ENCODE measurements at places on chromosomes 4 and X. TPM values are rescaled to one million over a fixed set of nuclear protein-coding genes. Genes with fewer than 3 reads are reported as not detected.

The DOK7 gene
- not detected for total RNA-seq

The PPBP gene
- not detected for total RNA-seq

DNA sequence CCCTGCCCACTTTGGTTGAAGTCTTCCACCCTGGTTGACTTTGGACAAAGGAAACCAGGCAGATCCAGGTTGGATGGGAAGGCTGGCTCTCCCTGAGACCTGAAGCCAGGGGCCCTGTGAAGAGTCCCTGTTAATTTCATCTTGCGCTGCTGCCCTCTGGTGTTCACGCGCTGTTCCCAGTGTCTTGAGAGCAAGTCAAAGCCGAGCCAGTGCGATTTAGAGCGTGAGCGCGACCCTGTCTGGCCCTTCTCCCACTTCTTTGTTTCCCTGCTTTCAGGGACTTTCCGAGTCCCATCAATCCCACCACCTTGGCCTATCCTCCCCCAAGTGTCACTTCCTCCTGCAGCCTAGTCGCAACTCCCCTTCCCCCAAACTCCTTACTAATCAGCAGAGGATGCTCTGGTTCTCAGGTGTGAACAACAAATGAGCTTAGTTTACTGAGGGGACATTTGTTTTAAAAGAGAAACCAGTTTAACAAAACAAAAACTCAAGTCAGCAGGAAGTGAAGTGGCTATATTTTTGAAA lies 25.8 kb upstream of the CHRNA9 start:
- no peak overlapping the region for H3K4me3 ChIP-seq
- H3K4me1 ChIP-seq, result peaks cover 2% of the 10 kb centered on the region
- peak; percentile 45 for DNase-seq

The CCKAR gene
- not detected for total RNA-seq

GRCh38 chr4:180057299-180057721 lies 2185.9 kb upstream of the TENM3 start:
- DNase-seq, result no peak
- peak overlapping the region; percentile 61 for H3K4me3 ChIP-seq
- H3K27me3 ChIP-seq, result peaks cover 21% of the 10 kb centered on the region
- H3K36me3 ChIP-seq, result no peaks in the 10 kb centered on the region
- no peak overlapping the region for H3K27ac ChIP-seq
- H3K4me1 ChIP-seq, result peaks cover 10% of the 10 kb centered on the region

DNA sequence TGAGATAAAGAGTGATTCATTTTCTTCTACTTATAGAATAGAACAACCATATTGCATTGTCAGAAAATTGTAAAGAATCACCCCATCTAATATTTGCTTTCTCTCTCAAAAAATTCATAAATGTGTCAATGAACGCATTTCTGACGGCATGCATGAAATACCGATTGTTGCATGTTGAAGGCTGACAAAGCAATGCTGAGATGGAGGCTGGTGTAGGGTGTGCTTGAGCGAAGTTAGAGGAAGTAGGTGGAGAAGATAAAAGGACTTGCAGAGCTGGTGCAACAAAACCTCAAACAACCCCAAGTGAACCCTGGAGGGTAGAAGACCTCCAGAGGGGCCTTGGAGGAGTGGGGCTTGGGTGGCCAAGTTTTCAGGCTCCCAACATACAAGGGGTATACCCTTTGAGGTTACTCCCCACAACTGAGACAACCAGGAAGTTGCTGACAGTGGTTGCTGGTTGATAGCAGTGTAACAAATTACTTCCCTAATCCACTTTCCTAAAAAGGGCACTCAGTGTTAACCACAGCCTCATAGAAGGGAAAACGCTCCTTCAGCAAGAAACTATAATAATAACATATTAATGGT lies 452.7 kb downstream of the NLGN4X start:
- no peaks in the 10 kb centered on the region for H3K36me3 ChIP-seq
- no peak overlapping the region for H3K4me3 ChIP-seq
- H3K27ac ChIP-seq, result no peak overlapping the region

DNA sequence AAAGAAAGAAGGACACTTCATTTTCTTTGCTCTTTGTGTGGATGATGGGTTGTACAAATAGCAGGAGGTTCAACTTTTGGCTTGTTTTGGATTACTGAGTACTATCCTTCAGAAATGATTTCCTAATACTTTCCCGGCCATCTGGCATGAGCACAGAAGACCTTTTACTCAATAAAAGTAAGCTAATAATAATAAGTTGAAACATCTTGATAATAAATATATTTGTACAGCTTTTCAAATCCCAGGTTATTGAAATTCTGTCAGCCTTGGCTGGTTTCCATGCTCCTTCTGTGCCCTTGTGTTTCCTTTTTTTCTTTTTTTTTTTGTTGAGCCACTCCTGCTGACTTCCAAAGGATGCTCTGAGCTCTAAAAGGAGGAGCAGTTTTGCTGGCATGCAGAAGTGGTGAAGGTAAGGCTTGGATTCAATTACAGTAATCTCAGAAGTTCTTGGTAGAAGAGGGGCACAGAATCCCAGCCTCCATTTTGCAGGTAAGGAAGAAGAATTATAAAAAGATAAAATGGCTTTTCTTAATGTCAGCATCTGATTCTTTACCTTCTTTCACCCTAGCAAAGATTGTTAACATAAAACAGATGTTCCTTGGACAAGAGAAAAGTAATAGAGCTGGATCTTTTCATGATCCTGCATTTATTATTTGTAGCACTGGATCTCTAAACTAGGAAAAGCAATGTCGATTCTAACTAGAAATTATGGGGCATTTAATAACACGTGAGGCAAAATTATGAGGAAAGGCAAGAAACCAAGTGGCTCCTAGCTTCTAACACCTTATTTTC lies 31.9 kb downstream of the REPS2 start:
- no peak overlapping the region for H3K4me3 ChIP-seq
- H3K27me3 ChIP-seq, result no peaks in the 10 kb centered on the region
- no peak overlapping the region for H3K27ac ChIP-seq
- no peak for DNase-seq
- H3K4me1 ChIP-seq, result no peaks in the 10 kb centered on the region

- H3K27ac ChIP-seq, result no peak overlapping the region
- H3K4me3 ChIP-seq, result no peak overlapping the region
- DNase-seq, result no peak
- no peaks in the 10 kb centered on the region for H3K36me3 ChIP-seq
Measured at GRCh38 chr4:110616238-110617074, 6.4 kb downstream of the PITX2 start.
